Activated gamma-delta T cell treated with Interleukin-2 at 50 U/mL for 16 hours (primary cell): ENCODE measurements at places on chromosomes 1 and 21.

DNA sequence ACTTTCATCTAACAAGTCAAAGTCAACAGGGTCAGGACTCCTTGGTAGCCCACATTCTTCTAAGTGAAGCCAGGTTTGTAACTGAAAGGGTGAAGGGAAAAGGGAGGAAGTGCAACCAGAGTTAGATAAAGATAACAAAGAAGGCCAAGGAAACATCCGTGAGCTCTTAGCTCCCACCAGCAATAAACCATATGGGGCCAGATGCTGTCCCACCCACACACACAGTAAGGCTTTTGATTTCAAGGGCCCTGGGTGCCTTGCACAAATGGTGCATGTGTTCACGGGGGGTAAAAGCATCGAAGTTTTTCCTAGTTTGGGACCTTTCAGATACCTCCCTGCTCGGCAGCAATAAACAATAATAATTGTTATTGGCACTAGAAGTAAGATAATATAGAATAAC is 5.1 kb upstream of the TIAM1 start:
- DNase-seq: no peak

GRCh38 chr21:42654179-42654912 is 925 bp downstream of the PDE9A start:
- DNase-seq: peak; percentile 22

DNA sequence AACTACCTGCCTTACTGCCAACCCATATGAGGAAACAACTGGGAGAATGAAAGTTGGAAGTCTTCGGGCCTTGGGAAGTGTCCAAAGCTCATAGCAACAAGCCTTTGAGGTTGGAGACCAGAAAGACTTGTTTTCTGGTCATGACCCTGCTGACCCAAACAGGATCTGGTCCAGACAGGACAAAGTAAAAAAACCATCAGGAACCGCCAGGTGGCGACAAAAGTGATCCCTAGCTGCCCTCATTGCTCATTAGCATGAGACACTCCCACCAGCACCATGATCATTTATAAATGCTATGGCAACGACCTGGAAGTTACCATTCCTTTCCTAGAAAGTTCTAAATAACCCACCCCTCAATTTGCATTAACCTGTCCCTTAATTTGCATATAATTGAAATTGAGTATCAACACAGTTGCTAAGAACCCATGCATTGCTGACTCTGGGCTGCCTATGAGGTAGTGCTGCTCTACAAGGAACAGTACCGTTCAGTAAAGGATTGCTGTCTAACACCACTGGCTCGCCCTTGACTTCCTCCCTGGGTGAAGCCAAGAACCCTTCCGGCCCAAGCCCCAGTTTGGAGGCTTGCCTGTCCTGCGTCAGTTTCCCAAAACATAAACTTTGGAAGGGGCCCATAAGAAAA is 89.0 kb downstream of the URB2 start:
- peak; percentile 12 for DNase-seq

GRCh38 chr1:29643281-29643680 is 407.0 kb downstream of the PTPRU start:
- no peak for DNase-seq

DNA sequence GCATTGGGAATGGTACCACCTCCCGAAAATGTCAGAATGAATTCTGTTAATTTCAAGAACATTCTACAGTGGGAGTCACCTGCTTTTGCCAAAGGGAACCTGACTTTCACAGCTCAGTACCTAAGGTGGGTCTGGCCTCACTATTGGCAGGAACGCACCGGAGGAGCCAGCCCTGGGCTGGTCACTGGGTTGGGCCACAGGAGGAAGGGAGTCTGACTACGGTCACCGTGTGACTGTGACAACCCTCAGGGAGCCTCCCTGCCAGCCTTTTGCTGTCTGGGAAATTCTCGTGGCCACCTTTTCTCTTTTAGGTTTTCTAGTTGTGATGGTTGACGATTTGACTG is 2.2 kb downstream of the IL10RB start:
- no peak for DNase-seq

DNA sequence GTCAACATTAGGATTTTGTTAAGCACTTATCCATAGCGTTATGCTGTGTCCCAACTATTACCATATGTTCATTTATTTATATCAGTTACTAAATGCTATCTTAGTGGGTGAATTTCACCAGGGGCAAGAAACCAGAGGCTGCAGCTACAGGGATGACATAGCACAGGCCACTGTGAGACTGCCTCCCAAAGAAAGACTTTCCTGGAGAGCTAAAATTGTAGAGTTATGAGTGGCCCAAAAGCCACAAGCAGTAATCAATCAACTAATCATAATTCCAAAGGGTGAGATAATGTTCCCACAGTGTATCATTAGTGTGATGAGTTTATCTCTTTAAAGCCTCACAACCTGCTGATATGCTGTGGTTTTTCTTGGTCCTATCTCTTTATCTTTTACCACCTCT is 3.8 kb upstream of the TGFB2 start:
- DNase-seq: no peak

- no peak for DNase-seq
These were observed 58.4 kb upstream of the VCAM1 start for GRCh38 chr1:100661176-100661575.

DNA sequence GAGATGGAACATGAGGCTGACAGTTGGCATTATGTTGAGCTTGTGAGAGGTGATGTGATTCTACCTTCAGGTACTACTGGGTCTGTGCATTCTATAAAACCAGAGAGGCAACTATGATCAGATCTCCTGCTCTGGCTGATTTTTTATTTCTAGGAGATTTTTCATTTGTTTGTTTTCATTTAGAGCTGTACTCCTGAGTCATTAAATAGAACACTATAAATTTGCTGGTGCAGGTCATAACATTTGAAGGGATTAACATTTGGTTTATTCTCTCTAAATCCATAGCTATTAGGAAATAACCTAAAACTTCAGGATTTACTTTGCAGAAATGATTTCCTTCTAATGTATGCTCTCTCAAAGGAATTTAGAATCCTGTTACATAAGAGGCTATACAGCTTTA is 42.9 kb downstream of the MAGI3 start:
- DNase-seq: no peak

GRCh38 chr1:55252942-55253589 is 37.9 kb upstream of the USP24 start:
- no peak for DNase-seq

DNA sequence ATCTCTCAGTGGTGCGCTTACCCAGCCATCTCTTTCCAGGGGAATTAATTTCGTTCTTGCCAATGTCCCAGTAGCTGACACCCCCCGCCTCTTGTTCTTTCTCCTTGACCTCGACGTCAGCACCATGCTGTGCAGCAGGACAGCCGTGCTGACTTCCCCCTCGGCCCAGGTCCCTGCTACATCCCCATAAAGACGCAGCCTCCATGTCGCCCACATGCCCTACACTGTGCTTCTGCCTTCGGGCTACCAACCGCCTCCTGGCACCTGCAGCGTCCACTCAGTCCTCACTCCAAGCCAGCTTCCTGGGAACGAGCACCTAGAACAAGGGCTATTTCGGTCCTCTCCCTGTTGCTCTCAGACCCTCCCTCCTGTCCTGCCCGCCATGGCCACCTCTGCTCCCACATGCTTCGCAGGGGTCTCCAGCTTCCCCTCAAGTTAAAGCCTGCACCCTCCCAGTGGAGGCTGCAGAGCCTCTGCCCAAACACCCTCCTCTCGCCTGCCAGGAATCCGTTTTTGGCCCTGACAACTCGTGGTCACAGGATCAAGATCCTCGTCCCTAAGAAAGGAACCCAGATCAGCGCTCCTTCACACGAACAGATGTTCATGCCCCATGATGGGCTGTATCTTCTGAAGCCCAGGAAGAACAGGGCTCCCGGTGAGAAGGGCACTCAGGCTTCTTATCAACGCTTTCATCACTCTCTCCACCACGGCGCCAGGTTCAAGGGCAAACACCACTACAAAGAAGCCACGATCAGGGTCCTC is 109.7 kb downstream of the NPHP4 start:
- DNase-seq: no peak

- no peak for DNase-seq
These were observed 3.7 kb downstream of the MCL1 start for GRCh38 chr1:150575518-150576366.

DNA sequence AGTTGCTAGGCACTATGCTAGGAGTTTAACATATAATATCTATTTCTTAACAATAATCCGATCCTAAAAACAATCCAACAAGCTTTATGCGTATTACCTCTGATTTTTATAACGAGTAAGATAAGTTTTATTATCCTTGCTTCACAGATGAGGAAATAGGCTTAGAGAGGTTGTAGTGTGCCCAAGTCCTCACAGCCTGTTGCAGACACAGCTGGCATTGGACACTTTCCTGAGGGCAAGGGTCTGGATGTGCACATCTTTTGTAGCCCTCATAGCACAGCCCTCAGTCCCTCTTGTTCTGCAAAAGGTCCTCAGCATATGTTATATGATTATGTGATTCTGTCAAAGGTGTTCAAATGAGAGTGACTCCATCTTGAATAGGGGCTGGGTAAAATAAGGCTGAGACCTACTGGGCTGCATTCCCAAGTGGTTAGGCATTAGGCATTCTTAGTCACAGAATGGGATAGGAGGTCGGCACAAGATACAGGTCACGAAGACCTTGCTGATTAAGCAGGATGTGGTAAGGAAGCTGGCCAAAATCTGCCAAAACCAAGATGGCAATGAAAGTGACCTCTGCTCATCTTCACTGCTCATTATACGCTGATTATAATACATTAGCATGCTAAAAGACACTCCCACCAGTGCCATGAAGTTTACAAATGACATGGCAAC is 75.7 kb upstream of the F3 start:
- no peak for DNase-seq

DNA sequence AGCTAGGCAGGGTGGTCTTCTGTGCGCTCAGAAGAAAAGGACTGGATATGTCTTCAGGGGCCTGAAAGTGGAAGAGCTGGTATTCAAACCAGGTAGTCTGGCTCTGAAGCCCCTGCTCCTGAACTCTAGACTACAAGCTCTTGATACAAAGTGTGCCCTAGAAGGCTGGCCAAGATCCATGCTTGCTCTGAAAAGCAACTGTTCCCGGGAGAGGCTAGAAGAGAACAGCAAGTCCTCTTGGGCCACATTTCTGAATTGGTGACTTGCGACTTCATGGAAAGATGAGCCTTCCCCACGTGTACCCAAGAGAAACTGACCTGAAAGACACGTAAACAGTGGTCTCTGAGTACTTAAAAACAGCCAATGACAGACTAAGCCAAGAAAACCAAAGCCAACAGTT is 123.3 kb upstream of the GRIK3 start:
- no peak for DNase-seq

DNA sequence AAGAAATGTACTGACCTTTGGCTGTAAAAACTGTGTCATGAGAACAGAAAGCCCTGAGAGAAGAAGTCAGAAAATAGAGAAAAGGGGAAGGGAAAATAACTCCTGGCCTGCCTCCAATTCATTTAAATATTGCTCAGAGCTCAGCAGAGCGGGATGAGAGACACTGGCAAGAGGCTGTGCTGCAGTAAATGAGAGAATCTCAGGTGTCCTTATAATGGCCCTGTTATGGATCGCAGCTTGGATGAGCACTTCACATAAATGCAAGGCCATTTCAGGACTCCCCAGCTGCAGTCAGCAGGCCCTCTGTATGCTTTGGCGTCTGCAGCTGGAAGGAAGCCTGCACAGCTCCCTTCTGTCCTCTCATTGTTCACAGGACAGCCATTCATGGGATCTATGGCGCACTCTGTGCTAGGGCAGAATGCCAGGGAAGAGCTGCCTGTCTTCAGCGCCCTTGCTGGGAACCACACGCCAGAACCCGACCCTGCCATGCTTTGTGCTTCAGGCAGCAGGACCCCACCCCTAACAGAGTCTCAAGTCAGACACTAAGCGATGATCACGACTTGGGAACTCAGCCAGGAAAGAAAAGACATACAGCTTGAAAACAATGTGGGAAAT is 20.7 kb upstream of the ABCB10 start:
- DNase-seq: no peak

- no peak for DNase-seq
These were observed 15.4 kb downstream of the CTH start for GRCh38 chr1:70426154-70427131.

DNA sequence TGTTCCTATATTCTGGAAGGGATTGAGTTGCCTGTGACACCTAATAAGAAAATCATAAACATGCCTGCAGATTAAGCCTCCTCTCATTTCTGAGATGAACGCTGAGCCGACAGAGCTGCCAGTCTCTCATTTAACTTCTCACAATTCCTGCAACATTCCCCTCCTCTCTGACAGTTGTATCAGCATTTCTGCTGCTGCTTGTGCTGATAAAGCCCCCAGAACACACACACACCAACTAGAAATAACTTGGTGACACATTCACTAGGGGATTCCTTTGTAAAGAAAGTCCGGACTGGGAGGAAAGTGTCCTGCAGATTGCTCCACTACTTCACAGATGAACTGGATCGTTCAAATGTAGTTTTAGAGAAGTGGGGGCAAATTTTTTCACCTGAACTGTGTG is 437.3 kb downstream of the PLA2G4A start:
- no peak for DNase-seq

DNA sequence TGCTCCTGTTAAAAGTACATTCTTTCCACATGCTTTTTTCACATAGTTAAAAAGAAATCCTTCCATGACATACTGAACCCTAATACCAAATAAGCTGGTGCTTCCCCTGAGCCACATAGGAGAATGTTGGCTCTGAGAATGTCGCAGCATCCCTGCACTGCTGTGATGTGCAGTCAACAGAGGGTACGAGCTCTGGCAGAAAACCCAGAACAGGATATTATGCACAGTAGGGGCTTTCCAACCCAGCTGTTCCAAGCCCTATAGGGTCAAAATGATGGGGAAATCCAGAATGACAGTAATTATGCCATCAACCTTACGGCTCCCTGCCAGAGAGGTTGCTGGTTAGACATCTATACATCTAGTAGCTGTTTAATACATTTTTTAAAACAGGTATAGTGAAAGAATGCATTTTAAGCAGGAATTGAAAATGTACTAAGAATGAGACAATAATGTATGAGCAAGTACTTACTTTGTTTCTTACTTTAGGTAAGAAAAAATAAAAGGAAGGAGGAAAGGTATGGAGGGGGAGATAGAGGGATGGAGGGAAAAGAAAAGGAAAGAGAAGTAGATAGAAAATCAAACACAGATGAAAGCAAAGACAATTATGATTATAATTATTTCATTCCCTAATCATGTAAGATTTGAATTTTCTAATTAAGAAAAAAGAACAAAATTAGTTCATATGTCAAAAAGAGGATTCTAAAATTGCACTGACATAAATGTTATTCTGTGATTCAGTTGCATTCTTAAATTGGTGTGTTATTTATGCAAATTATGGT is 126.0 kb downstream of the NR5A2 start:
- DNase-seq: peak; percentile 10
